Activated CD4-positive, alpha-beta T cell treated with anti-CD3 and anti-CD28 coated beads, Interleukin-2, amount 10 ng/mL, durations not matched to agents 24 days and 14 days (primary cell): ENCODE measurements at places on chromosomes 5 and 9. TPM values are rescaled to one million over a fixed set of nuclear protein-coding genes. Genes with fewer than 3 reads are reported as not detected.

Gene DRD1
- total RNA-seq, result 0.07 TPM in 1 of 2 replicates, not detected in the other

Gene GLRX
- total RNA-seq, result 13.5 and 17.3 TPM in 2 replicates

Gene DOCK2
- total RNA-seq, result 206 and 215 TPM in 2 replicates

Gene MARVELD2
- total RNA-seq, result 0.26 and 0.36 TPM in 2 replicates

Gene IL4
- 20.5 and 21.2 TPM in 2 replicates for total RNA-seq

Gene OLFML2A
- total RNA-seq, result not detected in 2 replicates

Gene CSF2
- 1,084 and 1,122 TPM in 2 replicates for total RNA-seq

Gene TMEM38B
- 10.9 and 12.0 TPM in 2 replicates for total RNA-seq

Gene GRIN1
- total RNA-seq, result 0.07 TPM in 1 of 2 replicates, not detected in the other

Gene GABRA1
- not detected in 2 replicates for total RNA-seq

Gene CCDC69
- 22.7 and 23.2 TPM in 2 replicates for total RNA-seq

Gene RNF14
- total RNA-seq, result 28.8 and 32.2 TPM in 2 replicates

Gene PCDHGA3
- total RNA-seq, result 0.14 and 0.19 TPM in 2 replicates

Gene ADAMTS6
- 0.73 and 0.89 TPM in 2 replicates for total RNA-seq

Gene DYNC2I2
- total RNA-seq, result 47.4 and 47.7 TPM in 2 replicates

Gene ZNF883
- total RNA-seq, result 0.24 TPM in 1 of 2 replicates, not detected in the other

Gene TTC39B
- total RNA-seq, result 20.3 and 22.2 TPM in 2 replicates

Gene CSF1R
- 0.14 TPM in 1 of 2 replicates, not detected in the other for total RNA-seq

Gene PKD2L2
- not detected in 2 replicates for total RNA-seq

Gene DPYSL3
- 0.14 and 0.40 TPM in 2 replicates for total RNA-seq

Gene SPINK4
- total RNA-seq, result not detected in 2 replicates

Gene PAEP
- total RNA-seq, result not detected in 2 replicates

Gene C9orf50
- total RNA-seq, result not detected in 2 replicates

Gene GABRA6
- total RNA-seq, result not detected in 2 replicates

Gene PAPPA
- not detected in 2 replicates for total RNA-seq

Gene TEX48
- 0.52 and 0.56 TPM in 2 replicates for total RNA-seq

Gene SPAAR
- total RNA-seq, result not detected in 2 replicates

Gene PCDHB6
- total RNA-seq, result not detected in 2 replicates

Gene HTR4
- not detected in 2 replicates for total RNA-seq

Gene QRFP
- not detected in 2 replicates for total RNA-seq

Gene MRRF
- 68.8 and 73.1 TPM in 2 replicates for total RNA-seq

Gene CCDC192
- total RNA-seq, result not detected in 2 replicates

Gene LCNL1
- total RNA-seq, result not detected in 2 replicates

Gene PDE8B
- 0.17 and 0.19 TPM in 2 replicates for total RNA-seq

Gene DMRTA1
- total RNA-seq, result not detected in 2 replicates

Gene IER5L
- total RNA-seq, result 11.7 and 12.2 TPM in 2 replicates

Gene PCDHB4
- total RNA-seq, result not detected in 2 replicates

Gene GFI1B
- not detected in 2 replicates for total RNA-seq

Gene CCIN
- total RNA-seq, result not detected in 2 replicates

Gene CCL28
- total RNA-seq, result 7.4 and 7.5 TPM in 2 replicates

Gene IL9
- total RNA-seq, result 0.75 TPM in 1 of 2 replicates, not detected in the other

Gene PCDHA1
- not detected in 2 replicates for total RNA-seq

Gene ROPN1L
- total RNA-seq, result not detected in 2 replicates

Gene TRIM36
- total RNA-seq, result 0.12 TPM in 1 of 2 replicates, not detected in the other

Gene TRPM6
- 0.05 TPM in 1 of 2 replicates, not detected in the other for total RNA-seq

Gene C1QTNF2
- total RNA-seq, result not detected in 2 replicates

Gene SHLD3
- total RNA-seq, result 4.7 and 5.1 TPM in 2 replicates

Gene ROR2
- total RNA-seq, result 0.40 and 0.43 TPM in 2 replicates

Gene SH2D3C
- 22.2 and 23.3 TPM in 2 replicates for total RNA-seq

Gene PCDHB14
- not detected in 2 replicates for total RNA-seq

Gene SLC34A3
- total RNA-seq, result not detected in 2 replicates

Gene LPAR1
- not detected in 2 replicates for total RNA-seq

Gene UTP15
- 59.3 and 61.5 TPM in 2 replicates for total RNA-seq

Gene NTRK2
- 2.3 and 2.4 TPM in 2 replicates for total RNA-seq
